ENCODE measurements at places on chromosomes 6 and 20.

GRCh38 chr20:62088258-62089127 is 22.8 kb upstream of the TAF4 start:
- no peak for DNase-seq

GRCh38 chr6:34817446-34817845 is 25.6 kb downstream of the BLTP3A start:
- DNase-seq: no peak

DNA sequence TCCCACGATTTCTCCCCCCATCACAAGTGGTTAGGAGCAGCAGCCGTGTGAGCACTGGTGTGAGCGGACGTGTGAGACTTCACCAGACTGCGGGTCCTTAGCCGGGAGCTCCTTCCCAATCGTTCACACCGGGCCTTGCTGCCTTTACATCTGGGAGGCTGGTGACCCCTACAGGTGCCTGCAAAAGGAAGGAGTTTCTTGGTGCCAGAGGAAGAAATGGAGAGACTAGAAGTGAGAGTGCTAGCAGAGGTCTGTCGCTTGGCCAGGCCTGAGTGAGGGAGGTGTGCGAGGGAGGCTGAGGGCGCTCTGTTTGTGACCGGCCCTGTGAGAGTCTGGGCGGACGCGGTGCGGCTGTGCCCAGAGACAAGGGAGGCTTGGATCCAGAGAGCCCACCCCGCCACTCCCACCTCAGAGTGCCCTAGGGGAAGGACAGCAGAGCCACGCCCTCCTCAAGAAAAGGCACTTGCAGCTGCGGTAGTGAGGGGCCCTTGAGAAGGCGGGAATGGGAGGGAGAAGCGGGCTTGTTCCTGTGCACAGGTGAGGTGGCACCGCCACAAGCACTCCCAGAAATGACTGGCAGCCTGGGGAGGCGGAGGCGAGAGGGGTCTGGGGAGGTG is 10.0 kb upstream of the ARMC2 start:
- no peak for DNase-seq

DNA sequence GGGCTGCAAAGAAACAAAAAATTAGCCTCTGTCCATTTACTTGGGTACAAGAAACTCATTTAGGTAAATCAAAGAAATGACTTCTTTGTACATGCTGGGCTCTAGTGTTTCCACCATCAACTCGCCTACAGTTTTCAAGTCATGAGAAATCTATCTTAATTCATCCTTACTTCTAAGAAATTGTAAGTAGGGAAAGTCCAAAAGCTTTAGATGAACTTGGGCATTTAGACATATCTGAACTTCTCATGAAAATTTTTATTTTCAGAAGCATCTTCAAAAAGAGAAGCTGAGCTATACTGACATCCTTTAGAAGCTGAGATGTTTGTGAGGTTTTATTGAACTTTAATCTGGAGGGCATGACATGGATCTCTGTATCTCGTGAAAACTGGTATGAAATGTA is 117.3 kb downstream of the MYB start:
- no peak for DNase-seq

DNA sequence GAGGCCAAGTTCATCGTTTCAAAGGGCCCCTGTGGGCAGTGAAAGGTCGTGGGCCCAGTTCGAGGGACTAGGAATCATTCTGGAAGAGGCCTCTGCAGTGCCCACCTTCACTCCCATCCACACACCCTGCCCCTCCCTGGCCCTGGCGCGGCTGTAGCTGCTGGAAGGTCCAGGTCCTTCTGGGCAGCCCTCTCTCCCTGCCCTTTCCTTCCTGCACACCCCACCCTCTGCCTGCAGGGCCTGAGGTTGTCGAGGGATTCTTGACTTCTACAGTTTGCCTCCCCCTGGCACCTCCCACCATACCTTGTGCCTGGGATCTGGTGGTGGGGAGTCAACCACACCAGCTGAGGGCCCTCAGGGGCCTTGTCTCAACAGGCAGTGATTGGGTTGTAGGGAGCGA is 4.5 kb upstream of the MYT1 start:
- DNase-seq: no peak

DNA sequence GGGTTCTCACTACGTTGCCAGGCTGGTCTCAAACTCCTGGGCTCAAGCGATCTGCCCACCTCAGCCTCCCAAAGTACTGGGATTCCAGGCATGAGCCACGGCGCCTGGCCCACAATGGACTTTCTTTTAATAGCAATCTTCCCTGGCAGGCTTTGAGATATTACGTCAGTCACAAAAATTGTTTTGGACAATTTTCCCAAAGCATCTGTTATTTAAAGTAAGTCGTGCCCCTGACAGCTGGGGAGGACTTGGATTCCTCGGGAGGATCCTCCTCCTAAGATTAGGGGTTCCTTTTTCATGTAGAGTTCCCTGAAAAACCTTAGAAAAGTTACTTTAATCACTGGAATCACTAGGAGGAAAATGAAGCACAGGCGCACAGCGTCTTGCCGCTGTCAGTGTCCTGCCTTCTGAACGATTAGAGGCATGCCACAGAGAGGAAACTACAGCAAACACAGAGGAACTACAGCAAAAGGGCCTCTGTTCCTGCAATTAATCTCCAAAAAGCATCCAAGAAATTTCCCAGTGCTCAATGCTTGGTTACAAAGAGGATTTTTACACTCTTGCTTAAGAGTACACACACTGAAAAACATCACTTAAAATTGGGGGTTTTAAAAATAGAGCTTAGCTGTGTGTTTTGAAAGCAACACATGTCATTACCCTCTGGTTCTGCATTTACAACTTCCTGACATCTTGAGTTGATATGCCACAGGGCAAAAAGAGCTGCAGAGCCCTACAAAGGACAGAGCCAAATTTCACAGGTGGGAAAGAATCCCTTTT is 4.5 kb downstream of the ACSS1 start:
- no peak for DNase-seq

DNA sequence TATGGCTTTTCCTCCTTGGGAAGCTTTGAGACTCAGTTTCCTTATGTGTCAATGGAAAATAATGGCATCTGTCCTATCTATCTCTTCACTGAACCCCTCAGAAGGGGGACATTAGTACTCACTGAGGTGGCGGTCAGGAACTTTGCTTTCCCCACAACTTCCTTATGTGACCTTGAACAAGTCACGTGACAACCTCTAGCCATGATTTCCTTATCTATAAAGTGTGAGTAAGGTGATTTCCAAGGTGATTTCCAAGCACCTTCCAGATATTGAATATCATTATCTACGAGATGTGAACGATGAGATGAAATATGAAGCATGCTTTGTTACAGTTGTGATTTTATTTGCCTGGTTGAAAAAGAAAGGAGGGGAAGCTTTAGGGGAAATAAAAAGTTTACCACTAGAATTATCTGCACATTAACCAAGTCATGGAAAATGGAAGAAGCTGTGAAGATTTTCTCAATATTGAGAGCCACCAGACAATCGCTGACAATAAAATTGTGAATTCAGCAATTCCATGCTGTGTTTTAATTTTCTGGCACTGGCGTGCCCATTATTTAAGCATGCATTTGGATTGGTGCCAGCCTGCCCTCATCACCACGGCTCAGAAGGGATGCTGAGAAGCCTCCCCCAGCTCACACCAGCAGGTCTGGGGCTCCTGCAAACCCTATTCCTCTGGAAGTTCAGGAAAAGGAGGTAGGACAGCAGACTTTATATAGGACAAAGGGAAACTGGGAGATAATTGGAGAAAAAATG is 255.3 kb downstream of the CD83 start:
- no peak for DNase-seq

GRCh38 chr6:51936531-51937290 is 150.7 kb downstream of the PKHD1 start:
- DNase-seq: no peak

- DNase-seq: no peak
Measured at GRCh38 chr6:389622-390021, 1.9 kb upstream of the IRF4 start.

GRCh38 chr20:17863577-17864292 is 104.9 kb downstream of the SNX5 start:
- DNase-seq: no peak

Data from activated naive CD8-positive, alpha-beta T cell treated with anti-CD3 and anti-CD28 coated beads, Interleukin-2, amount 50 U/mL, for 16 hours (primary cell).